ENCODE measurements at places on chromosomes 6 and 20. TPM values are rescaled to one million over a fixed set of nuclear protein-coding genes. Genes with fewer than 3 reads are reported as not detected.

The DPPA5 gene
- total RNA-seq = not detected

The CRYBG1 gene
- 8.5 TPM for total RNA-seq

The DDO gene
- total RNA-seq = 0.50 TPM

The HDGFL1 gene
- not detected for total RNA-seq

The SPATS1 gene
- total RNA-seq = not detected

The OR2H2 gene
- not detected for total RNA-seq

The MRPL2 gene
- 57.7 TPM for total RNA-seq

The EPHA7 gene
- total RNA-seq = 0.03 TPM

The KHDC1L gene
- total RNA-seq = not detected

The SLC2A4RG gene
- total RNA-seq = 89.8 TPM

The MAP7 gene
- total RNA-seq = 0.43 TPM

The MYH7B gene
- total RNA-seq = not detected

The HAO1 gene
- not detected for total RNA-seq

The MYB gene
- not detected for total RNA-seq

The NNAT gene
- not detected for total RNA-seq

DNA sequence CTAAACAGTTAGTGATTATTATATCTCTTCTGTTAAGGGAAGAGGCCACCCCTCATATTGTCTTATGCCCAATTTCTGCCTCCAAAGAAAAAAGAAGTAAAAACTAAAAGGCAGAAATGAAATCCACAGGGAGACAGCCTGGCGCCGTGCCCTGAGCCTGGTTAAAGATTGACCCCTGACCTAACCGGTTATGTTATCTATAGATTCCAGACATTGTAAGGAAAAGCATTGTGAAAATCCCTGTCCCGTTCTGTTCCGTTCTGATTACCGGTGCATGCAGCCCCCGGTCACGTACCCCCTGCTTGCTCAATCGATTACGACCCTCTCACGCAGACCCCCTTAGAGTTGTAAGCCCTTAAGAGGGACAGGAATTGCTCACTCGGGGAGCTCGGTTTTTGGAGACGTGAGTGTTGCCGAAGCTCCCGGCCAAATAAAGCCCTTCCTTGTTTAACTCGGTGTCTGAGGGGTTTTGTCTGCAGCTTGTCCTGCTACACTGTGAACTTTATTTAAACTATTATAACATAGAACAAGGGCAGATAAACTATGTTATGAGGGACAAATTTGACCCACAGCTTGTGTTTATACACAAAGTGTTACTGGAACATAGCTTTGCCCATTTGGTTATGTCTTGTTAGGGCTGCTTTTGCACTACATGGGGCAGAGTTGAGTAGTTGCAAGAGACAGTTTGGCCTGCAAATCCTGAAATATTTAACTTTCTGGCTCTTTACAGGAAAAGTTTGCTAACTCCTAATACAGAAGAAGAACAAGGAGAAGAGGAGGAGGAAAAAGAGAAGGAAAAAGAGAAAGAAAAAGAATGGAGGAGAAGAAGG lies 49.6 kb downstream of the CD24 start:
- no peak for DNase-seq
- no peaks in the 10 kb centered on the region for H3K36me3 ChIP-seq
- H3K4me3 ChIP-seq = no peak overlapping the region

DNA sequence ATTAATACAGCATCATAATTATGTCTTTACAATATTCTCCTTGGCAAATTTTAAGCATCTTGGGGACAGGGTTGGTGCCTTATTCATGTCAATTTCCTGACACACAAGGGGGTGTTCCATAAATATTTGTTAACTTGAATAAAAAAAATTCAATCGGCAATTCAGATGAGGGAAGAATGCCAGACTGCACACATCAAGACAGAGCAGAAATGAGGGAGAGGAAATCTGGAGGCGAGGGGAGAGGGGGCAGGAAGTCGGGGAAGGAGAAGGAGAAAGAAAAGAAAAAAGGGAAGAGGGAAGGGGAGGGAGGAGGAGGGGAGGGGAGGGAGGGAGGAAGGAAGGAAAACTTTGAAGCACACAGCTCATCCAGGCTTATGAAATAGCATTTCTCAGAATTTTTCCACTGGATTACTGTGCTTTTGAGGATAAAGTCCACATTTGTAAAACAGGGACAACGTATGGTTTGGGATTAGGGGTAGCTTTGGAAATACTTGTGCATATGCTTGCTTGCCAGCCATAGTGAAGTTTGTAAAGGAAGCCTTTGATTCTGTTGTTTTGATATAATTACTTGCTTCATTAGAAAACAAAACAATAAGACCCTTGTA lies 362.1 kb downstream of the SAMD5 start:
- H3K36me3 ChIP-seq = no peaks in the 10 kb centered on the region
- no peak for DNase-seq
- no peak overlapping the region for H3K4me3 ChIP-seq
- H3K27me3 ChIP-seq = no peaks in the 10 kb centered on the region
- no peak overlapping the region for H3K27ac ChIP-seq
- H3K4me1 ChIP-seq = no peaks in the 10 kb centered on the region

GRCh38 chr6:101478891-101479290 lies 85.4 kb downstream of the GRIK2 start:
- peaks cover 14% of the 10 kb centered on the region for H3K4me1 ChIP-seq
- no peak for DNase-seq
- no peak overlapping the region for H3K4me3 ChIP-seq
- no peak overlapping the region for H3K27ac ChIP-seq

GRCh38 chr20:33999025-33999649 lies 5.4 kb downstream of the RALY start:
- DNase-seq = no peak
- no peak overlapping the region for H3K4me3 ChIP-seq
- H3K27ac ChIP-seq = no peak overlapping the region
- peaks cover 79% of the 10 kb centered on the region for H3K4me1 ChIP-seq
- no peaks in the 10 kb centered on the region for H3K27me3 ChIP-seq

DNA sequence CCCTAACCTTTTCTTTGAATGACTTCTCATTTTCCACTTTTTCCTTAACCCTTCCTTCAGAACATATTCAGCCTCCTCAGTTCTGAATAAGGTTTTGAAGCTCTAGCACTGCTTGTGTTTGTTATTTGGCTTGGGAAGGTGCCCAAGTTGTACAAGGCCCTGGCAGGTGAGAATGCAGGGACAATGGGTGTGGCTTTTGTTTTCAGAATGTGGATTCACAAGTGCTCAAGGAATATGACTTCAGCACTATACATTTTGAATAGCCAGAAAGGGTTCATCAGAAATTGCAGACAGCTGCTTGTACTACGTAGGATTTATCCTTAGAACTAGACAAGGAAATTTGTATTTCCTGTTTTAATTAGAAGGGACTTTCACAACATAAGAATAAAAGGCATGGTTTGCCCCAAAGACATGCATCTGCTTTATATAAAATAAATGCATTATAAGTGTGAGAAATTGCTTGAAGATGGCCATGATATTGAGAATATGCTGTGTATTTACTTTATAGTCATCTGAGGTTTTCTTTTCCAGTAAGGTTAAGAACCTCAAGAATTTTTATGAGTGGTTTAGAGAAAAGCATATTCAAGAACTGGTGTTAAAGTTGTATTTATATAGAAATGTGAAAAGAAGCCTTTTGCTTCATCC lies 29.3 kb upstream of the PRDM1 start:
- no peaks in the 10 kb centered on the region for H3K36me3 ChIP-seq
- H3K4me1 ChIP-seq = peaks cover 6% of the 10 kb centered on the region
- H3K4me3 ChIP-seq = no peak overlapping the region

- no peak overlapping the region for H3K27ac ChIP-seq
- DNase-seq = no peak
- H3K36me3 ChIP-seq = peaks cover 14% of the 10 kb centered on the region
- H3K4me3 ChIP-seq = no peak overlapping the region
- H3K27me3 ChIP-seq = no peaks in the 10 kb centered on the region
- peaks cover 44% of the 10 kb centered on the region for H3K4me1 ChIP-seq
Measured at GRCh38 chr6:56856036-56856580, 98.8 kb upstream of the BEND6 start.

GRCh38 chr20:63932606-63933160 lies 23.5 kb downstream of the UCKL1 start:
- H3K4me1 ChIP-seq = no peaks in the 10 kb centered on the region
- no peak overlapping the region for H3K27ac ChIP-seq
- DNase-seq = no peak
- H3K36me3 ChIP-seq = peaks cover 49% of the 10 kb centered on the region
- no peak overlapping the region for H3K4me3 ChIP-seq

DNA sequence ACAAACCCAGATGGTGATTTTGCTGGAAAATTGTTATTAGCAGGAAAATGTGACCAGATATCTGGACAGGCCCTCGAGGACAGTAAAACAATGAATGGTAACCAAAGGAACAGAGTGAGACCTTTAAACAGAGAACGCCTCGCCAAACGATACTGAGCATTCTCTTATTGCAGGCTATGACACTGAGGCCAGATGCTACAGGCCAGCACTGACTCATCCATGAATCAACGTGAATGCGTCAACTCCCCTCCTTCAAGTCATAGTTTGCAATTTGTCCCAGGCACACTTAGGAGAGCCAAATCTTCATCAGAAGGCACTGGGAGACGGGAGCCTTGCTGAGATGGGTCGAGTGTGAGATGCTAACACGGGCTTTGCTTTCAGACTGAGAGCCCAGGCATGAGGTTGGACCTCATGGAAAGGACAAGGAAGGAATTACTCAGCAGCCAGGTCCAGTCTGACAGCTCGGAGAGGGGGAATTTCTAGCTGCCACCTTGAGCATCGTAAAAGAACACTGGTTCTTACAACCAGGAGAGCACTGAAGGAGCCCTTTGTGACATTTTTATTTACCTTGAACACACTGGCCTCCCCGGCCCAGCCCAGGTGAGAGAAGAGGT lies 60.7 kb downstream of the BMP7 start:
- H3K4me3 ChIP-seq = peak overlapping the region; percentile 29
- H3K27ac ChIP-seq = peak overlapping the region; percentile 73
- peaks cover 12% of the 10 kb centered on the region for H3K27me3 ChIP-seq

DNA sequence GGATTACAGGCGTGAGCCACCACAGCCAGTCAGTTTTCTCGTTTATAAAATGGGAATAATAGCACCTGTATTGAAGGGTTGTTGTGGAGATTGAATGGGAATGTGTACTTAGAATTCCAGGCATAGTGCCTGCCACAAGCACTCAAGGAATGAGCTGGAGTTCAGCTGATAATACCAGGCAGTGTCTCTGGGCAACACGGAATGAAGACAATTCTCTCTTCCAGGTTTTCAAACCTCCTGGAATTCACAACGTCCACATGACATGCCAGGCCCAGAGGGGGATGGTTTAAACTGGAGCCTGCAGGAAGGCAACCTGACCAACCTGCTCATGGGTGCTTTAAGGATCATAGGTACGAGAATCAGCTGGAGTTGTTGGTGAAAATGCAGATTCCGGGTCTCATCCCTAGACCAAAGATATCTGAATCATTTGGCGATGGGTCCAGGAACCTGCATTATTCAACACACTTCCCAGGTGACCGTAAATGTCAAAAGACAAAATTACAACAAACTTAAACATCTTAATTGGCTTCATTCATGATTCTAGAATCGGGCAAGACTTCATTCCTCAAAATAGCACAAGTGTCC lies 1.9 kb upstream of the PTPN1 start:
- no peaks in the 10 kb centered on the region for H3K27me3 ChIP-seq
- H3K4me1 ChIP-seq = peaks cover 51% of the 10 kb centered on the region
- H3K4me3 ChIP-seq = no peak overlapping the region
- H3K27ac ChIP-seq = peak overlapping the region; percentile 66

DNA sequence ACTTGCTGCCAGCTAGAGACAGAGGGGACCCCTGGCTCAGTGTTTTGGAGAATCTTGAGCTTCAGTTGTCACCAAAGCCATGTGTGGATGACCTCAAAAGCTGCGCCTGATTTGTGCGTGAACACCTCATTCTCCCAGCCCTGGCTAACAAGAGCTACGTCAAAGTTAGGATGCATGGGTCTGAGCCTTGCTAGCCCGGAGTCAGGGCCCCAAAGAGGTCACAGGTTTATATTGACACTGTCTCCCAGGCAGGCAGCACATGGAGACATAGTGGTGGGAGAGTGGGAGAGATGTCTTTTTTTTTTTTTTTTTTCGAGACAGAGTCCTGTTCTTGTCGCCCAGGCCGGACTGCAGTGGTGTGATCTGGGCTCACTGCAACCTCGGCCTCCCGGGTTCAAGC lies 36.1 kb upstream of the DUSP22 start:
- no peak for DNase-seq
- H3K4me3 ChIP-seq = no peak overlapping the region
- H3K27me3 ChIP-seq = peaks cover 6% of the 10 kb centered on the region

DNA sequence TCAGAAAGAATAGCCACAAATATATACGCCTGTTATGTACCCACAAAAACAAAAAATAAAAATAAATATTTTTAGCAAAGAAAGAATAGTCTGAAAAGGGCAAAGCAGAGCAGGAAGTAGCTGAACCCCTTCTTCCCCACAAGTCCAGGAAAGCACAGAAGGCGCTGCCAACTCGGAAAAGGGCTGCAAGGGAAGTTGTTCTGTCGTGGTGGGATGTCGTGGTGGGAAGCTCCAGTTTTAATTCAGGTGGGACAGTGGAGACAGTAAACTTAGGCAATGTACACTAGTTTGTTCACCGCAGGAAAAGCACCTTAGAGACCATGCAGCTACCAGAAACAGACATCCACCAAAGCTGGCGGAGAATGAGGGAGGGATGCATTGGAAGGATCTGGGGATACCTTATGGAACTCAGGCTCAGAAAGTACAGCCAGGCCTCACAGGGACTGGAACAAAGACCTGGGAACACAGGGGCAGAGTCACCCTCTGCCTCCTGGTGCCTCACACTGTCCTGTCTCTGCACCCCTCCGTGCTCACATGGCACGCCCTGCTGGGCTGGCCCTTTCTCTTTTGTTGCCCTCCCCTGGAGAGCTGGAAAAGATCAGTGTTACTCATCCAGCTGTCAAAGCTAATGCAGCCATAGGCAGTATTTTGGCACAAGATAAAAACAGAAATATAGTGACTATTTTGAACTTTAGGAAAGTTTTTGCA lies 3.3 kb upstream of the APMAP start:
- H3K36me3 ChIP-seq = no peaks in the 10 kb centered on the region
- peaks cover 61% of the 10 kb centered on the region for H3K4me1 ChIP-seq
- H3K27me3 ChIP-seq = peaks cover 16% of the 10 kb centered on the region
- no peak overlapping the region for H3K27ac ChIP-seq
- H3K4me3 ChIP-seq = no peak overlapping the region

DNA sequence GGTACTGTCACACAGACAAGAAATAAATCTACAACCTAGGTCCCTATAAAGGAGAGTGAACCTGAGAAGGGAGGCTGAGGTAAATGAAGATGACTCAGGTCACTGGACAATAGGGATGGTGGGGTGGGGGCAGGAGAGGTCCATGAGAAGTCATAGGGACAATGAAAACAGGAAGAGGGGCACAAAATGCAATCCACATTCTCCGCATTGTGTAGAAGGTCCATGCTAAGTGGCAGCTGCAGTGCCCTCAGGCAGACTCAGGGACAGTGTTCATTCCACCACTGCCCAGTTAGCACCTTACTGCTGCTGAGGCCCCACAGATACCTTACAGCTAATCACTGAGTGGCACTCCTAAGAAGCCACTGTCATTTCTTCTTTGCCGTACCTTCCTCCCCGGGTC lies 156.8 kb downstream of the RCAN2 start:
- H3K4me3 ChIP-seq = no peak overlapping the region
- no peaks in the 10 kb centered on the region for H3K4me1 ChIP-seq
- DNase-seq = no peak
- no peaks in the 10 kb centered on the region for H3K36me3 ChIP-seq
- no peaks in the 10 kb centered on the region for H3K27me3 ChIP-seq
- no peak overlapping the region for H3K27ac ChIP-seq
